ENCODE measurements at places on chromosomes 1 and 21.

- DNase-seq, result no peak
These were observed 116.3 kb downstream of the AKT3 start for GRCh38 chr1:243733670-243734307.

DNA sequence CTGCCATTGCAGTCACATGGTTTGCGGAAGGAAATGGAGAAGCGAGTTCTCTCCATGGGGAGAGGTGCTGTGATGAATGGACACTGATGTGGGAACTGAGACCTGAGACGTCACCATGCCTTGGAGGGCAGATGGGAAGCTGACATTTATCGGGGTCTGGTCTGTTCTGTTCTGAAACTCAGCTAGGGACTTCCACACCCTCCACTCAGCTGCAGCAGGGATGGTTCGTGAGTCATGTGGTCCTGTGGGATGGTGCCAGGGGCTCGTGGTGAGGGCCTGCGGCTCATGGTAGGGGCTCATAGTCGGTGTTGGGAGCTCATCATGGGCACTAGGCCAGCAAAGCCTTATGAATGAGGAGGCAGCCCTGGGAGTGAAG, 6.1 kb downstream of the GPR137B start:
- DNase-seq, result no peak

DNA sequence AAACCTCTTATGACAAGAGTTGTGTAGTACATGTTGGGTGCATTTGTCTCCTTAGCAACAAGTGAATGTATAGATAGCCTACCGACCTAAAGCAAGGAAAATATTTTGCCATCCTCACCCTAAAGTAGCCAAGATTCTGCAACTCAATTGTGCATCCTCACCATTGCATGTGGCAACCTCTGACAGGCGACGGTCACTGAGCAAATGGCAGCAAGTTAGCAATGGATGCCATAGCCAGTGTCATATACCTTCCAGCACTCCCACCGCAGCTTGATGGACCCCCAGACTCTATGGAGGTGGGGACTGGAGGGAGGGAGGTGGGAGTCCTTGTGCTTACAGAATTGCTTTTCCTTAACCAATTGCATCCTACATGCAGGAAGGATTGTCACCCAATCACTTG, 17.0 kb downstream of the PROX1 start:
- no peak for DNase-seq

GRCh38 chr1:31581821-31582810, 5.8 kb downstream of the TINAGL1 start:
- no peak for DNase-seq

GRCh38 chr1:200923601-200924000, 28.9 kb downstream of the INAVA start:
- no peak for DNase-seq

DNA sequence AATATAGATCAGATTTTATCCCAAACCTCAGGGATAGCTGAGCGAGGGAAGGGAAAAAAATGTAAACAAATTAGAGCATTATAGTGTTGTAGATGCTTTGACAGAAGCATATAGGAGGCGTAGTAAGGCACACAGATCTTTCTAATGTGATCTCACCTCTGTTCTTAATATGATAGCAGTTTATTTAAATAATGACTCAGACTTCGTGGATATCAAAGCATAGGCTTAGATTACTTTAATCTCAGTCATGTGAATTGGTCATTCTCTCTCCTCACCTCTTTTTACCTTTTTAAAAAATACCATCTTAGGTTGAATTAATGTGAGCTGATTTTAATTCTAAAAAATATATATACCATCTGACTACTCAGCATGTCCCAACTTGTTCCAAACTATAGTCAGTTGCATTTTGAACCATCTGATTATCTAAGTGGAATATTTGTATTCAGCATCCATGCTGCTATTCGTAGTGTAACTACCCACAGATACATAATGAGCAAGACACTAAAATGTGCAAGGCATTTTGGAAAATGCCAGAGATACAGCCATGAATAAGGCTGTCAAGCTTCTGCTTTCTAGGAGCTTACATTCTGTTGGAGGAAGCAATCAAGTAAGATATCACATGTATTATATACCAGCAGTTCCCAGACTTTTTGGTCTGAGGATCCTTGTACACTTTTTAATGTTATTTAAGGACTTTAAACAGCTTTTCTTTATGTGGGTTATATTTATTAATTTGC, 76.7 kb downstream of the OSBPL9 start:
- no peak for DNase-seq

DNA sequence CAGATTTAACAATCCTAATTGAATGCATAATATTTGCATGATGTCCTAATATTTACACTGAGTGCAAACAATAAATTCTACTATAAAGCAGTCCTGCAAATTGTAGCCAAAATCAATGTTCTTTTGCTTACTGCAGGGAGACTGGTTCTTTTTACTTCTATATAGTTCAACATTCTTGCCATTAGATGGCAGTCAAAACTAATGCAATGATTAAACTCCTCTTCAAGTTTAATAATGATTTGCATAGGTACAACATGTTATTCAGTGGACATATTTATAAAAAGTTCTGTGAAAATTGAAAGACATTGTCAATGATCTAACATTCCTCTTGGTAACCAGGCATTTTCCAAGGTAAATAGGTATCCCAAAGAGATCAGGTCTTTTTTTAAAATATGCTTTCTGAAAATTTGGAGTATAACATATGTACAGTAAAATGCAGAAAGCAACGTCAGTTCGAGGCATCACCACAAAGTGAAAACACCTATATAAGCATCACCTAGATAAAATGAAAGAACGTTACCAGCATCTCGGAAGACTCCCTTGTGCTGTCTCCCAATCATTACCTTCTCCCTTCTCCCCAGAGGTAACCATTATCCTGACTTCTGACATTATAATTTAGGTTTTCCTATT, 9.8 kb upstream of the FNBP1L start:
- DNase-seq, result no peak

- DNase-seq, result no peak
These were observed 290.3 kb downstream of the CHRM3 start for GRCh38 chr1:239676522-239677273.

DNA sequence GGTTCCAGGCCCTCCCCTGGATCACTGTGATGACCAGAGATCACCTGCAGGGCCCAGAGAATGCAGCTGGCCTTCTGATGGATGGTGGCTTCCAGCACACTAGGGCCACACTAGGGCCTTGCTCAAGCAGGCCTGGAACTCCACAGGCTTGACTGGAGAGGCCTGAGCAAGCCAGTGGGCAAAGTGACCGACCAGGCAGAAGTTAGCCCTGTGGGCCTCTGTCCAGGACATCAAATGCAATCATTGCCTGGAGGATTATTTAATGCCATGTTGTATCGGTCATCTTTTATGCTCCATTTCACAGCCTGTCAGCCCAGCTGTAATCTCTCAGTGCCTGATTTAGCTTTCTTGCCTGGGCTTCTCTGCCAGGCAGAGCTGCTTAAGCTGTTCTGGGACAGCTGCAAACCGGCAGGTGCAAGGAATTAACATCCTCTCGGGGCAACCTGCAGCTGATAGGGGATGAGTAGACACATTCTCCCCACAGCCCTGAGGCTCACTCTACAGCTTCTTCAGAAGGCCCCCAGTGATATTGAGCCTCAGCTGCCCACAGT, 17.7 kb downstream of the NENF start:
- no peak for DNase-seq

DNA sequence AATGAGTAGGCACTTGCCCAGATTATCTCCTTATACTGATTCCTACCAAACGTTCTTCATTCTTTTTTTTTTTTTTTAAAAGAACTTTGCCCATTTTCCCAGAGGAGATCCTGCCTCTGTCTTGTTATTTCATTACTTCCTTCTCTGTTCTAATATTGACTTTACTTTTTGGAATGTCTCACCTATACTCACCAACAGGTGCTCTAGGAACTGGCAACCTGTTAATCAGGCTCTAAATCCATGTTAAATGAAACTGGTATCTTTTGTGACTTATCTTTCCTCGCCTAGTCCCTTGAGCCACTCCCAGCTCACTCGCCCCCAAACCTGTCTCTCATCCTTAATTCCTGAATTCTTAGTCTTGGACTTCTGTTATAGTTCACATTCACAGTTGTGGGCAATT, 1.2 kb upstream of the CRCT1 start:
- DNase-seq, result no peak

- DNase-seq, result no peak
These were observed 29.2 kb downstream of the DNASE2B start for GRCh38 chr1:84427250-84428188.

DNA sequence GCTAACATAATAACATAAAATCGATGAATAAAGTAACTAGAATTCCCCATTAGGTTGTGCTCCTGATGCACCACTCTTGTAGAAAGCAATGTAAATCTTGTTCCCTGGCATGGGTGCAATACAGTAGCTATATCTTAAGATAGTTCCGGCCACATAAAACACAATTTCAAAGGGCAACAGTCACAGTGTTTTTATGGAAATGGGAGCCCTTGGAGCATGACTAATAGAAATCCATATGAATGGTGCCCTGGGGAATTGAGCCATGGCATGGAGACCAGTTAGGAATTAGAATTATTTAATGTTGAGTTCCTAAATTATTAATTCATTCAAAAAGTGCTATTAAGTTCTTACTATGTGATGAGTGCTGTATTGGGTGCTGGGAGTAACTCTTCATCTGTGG, 118.7 kb downstream of the KCNK2 start:
- DNase-seq, result no peak

All from stimulated activated CD8-positive, alpha-beta memory T cell treated with anti-CD3 and anti-CD28 coated beads, Interleukin-7, amount 100 ng/mL, for 1 hour (primary cell).